ENCODE measurements at places on chromosomes 16 and 17. TPM values are rescaled to one million over a fixed set of nuclear protein-coding genes. Genes with fewer than 3 reads are reported as not detected.

The SNAI3 gene
- total RNA-seq = 14.0 TPM

DNA sequence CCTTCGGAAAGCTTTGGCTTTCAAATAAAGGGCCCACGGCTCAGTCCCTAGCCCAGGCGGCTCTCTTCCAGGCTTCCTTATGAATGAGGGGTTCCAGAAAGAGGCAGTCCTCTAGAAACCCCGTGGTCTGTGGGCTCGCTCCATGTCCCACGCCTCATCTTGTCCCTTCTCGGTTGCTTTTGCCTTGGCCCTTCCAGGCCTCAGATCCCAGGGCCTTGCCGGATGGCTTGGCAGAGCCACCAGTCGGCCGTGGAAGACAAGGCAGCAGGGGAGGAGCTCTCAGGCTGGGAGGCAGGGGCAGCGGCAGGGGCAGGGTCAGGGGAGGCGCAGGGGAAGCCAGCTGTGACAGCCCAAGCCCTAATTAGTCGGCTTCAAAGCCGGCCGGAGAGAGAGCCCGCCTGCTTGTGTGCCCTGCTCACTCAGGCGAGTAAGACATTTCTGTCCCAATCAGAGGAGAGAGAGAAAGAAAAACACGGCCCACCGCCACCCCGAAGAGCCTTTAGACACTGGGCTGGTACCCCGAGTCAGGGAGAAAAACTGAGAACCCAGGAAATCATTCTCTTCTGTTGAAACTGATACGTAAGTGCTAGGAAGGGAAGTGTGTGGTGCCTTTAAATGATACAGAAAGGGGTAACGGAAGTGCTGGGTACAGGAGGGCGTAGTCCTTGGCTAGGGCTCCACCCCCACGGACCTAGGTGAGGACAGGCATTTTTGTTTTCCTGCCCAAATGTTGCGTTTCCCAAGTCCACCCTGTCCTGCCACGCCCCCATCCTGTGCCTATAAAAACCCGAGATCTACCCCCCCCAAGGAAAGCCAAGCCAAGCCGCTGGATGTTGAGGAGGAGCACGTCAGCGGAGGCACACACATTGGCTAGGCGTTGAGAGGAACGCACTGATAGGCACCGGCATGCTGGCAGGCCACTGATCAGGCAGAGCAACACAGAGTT, 27.8 kb upstream of the MEIOC start:
- H3K27me3 ChIP-seq = no peaks in the 10 kb centered on the region
- no peaks in the 10 kb centered on the region for H3K4me1 ChIP-seq
- H3K36me3 ChIP-seq = no peaks in the 10 kb centered on the region
- no peak overlapping the region for H3K27ac ChIP-seq
- no peak overlapping the region for H3K4me3 ChIP-seq

GRCh38 chr17:41909088-41909487, 9.7 kb downstream of the ACLY start:
- H3K4me1 ChIP-seq = peaks cover 6% of the 10 kb centered on the region
- H3K4me3 ChIP-seq = no peak overlapping the region
- H3K27ac ChIP-seq = no peak overlapping the region
- peaks cover 91% of the 10 kb centered on the region for H3K36me3 ChIP-seq
- no peaks in the 10 kb centered on the region for H3K27me3 ChIP-seq

DNA sequence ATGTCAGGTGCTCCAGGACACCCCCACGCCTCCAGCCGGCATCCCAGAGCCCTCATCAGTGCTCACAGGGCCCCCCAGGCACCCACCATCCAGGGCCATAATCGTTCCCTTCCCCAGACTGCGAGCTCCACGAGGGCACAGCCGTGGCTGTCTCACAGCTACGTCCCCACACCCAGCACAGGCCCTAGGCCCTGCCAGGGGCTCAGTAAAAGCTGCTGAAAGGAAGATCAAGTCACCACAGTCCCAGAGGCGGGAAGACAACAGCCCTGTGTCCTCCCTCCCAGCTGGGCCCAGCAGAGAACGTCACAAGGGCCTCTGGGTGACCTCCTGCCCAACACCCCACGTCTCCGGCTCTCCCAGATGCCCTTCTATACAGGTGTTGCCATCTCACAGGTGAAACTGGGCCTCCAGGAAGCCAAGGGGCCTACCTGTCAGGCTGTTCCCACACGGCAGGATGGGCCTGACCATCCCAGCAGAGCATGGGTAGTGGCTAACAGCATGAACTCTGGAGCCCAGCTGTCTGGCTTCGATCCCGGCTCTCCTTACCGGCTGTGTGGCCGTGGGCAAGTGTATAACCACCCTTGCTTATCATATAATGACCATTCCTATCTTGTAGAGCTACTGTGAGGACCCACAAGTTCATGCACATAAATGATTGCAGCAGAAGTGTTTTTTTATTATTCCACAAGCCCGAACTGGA, 17.9 kb downstream of the ARL2BP start:
- H3K4me1 ChIP-seq = peaks cover 37% of the 10 kb centered on the region
- no peaks in the 10 kb centered on the region for H3K27me3 ChIP-seq
- H3K36me3 ChIP-seq = no peaks in the 10 kb centered on the region
- no peak overlapping the region for H3K4me3 ChIP-seq
- DNase-seq = no peak
- no peak overlapping the region for H3K27ac ChIP-seq

- no peaks in the 10 kb centered on the region for H3K36me3 ChIP-seq
- H3K27me3 ChIP-seq = no peaks in the 10 kb centered on the region
These were observed 2.3 kb upstream of the SSTR5 start for GRCh38 chr16:1070084-1070863.

The SLFN12L gene
- total RNA-seq = 78.8 TPM

GRCh38 chr16:3281222-3281820, 2.0 kb upstream of the ZNF263 start:
- no peaks in the 10 kb centered on the region for H3K27me3 ChIP-seq
- H3K4me1 ChIP-seq = peaks cover 27% of the 10 kb centered on the region
- H3K36me3 ChIP-seq = peaks cover 12% of the 10 kb centered on the region
- no peak for DNase-seq
- H3K4me3 ChIP-seq = no peak overlapping the region

DNA sequence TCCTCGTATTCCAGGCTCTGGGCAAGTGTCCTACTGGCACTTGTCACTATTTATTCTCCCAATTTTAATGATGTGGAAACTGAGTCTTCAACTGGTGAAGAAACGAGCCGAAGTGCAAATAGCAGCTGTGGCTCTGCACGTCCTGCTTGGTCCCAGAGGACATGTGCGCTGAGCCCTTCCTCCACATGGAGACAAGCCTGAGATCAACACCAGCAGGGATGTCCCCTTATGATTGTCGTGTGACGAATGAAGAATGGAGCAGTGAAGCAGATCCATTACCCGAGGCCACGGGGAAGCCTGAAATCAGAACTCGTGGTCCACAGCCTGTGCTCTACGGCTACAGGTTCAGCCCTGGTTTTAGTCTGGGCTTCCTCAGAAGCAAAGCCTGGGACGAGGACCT, 61.0 kb downstream of the FOXL1 start:
- no peaks in the 10 kb centered on the region for H3K4me1 ChIP-seq
- DNase-seq = no peak
- H3K27me3 ChIP-seq = no peaks in the 10 kb centered on the region

DNA sequence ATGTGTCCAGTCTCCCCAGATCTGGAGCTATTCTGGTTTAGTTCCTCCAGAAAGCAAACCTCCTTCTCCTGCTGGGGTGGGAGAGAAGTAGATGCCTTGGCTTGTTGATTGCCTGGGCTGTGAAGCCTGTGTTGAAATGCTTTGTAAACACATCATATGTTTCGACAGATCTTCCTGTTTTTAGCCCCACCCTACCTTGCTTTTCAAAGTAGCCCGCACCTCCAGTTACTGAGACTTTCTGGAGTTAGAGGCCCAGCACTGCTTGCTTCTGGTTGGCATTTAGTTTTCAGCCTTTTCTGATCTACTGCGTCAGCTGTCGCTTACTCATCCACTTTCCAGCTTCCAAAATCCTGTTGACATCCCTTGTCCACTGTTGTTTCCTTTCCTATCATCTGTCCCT, 17.9 kb upstream of the NDEL1 start:
- no peak overlapping the region for H3K27ac ChIP-seq
- H3K27me3 ChIP-seq = peaks cover 5% of the 10 kb centered on the region
- DNase-seq = no peak
- no peaks in the 10 kb centered on the region for H3K36me3 ChIP-seq
- peaks cover 12% of the 10 kb centered on the region for H3K4me1 ChIP-seq
- no peak overlapping the region for H3K4me3 ChIP-seq

DNA sequence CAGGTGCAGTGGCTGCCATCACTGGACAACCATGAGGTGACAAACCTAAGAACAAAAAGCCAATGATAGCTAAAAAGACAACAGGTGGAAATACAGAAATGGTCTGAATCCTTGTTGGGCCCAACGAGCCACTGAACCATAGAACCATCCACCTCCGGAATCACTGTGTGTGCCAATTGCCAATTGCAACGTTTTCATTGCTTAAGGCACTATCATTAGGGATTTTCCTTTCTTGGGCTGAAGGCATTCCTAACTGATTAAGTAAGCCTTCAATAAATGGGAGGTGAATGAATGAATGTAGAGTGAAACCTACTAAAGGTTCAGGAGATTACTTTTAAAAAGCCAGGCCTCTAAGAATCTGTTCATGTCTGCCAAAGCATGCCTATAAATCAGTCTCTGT, 3.6 kb downstream of the USP31 start:
- no peak for DNase-seq
- H3K36me3 ChIP-seq = no peaks in the 10 kb centered on the region
- no peak overlapping the region for H3K4me3 ChIP-seq
- peaks cover 16% of the 10 kb centered on the region for H3K4me1 ChIP-seq
- no peaks in the 10 kb centered on the region for H3K27me3 ChIP-seq

The IL21R gene
- total RNA-seq = 28.3 TPM

The MYH8 gene
- total RNA-seq = not detected

DNA sequence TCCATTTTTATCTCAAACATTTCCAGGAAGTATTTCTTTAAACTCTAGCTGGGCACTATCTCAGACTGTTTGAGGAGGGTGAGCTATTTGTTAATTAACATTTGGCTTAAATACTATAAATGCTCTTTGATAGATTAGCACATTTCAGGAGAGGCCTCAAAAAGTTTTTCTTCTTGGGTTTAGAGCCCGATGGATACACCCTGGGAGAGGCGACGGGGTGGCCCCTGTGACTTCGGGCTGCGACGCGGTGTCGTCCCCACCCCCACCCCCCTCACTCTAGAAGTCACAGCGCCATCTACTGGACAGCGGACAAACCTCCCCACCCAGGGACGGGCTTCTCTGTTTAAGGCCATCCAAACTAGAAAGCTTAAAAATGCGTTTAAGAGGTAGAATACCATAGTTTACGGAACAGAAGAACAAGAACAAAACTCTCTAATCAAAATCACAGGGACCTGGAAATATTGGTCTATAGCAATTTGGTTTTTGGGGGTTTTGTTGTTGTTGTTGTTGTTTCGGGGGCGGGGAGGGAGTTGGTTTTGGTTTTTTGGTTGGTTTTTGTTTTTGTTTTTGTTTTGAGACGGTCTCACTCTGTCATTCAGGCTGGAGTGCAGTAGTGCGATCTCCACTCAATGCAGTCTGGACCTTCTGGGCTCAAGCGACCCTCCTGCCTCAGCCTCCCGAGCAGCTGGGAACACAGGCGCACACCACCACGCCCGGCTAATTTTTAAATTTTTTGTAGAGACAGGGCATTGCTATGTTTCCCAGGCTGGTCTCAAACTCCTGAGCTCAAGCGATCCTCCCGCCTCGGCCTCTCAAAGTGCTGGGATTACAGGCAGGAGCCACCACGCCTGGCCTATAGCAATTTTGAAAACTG, 254.4 kb downstream of the C16orf95 start:
- no peak overlapping the region for H3K4me3 ChIP-seq
- H3K27me3 ChIP-seq = peaks cover 4% of the 10 kb centered on the region
- H3K27ac ChIP-seq = no peak overlapping the region
- H3K4me1 ChIP-seq = no peaks in the 10 kb centered on the region
- no peak for DNase-seq

The ITGB3 gene
- not detected for total RNA-seq

The KCTD19 gene
- total RNA-seq = not detected

- H3K4me3 ChIP-seq = no peak overlapping the region
- no peaks in the 10 kb centered on the region for H3K4me1 ChIP-seq
- no peak for DNase-seq
- H3K36me3 ChIP-seq = no peaks in the 10 kb centered on the region
- H3K27ac ChIP-seq = no peak overlapping the region
These were observed 298.2 kb upstream of the C16orf82 start for GRCh38 chr16:26768385-26769010.

The CCL7 gene
- total RNA-seq = not detected

The LRRC37B gene
- 68.5 TPM for total RNA-seq

DNA sequence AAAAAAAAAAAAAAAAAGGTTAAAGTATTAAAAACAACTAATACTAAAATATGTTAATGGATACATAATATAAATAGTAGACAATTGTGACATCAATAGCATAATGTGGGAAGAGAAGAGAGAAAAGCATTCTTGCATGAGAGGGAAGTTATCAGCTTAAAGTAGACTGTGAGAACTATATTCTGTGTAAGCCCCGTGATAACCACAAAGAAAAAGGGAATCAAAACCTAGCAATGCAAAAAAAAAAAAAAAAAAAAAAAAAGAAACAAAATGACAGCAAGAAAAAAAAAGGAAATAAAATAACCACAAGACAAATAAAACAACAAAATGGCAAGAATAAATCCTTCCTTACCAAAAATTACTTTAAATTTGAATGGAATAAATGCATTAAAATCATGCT, 39.8 kb upstream of the MYLK3 start:
- peaks cover 8% of the 10 kb centered on the region for H3K4me1 ChIP-seq
- H3K27me3 ChIP-seq = no peaks in the 10 kb centered on the region
- H3K36me3 ChIP-seq = no peaks in the 10 kb centered on the region
- no peak overlapping the region for H3K4me3 ChIP-seq

The NPIPB2 gene
- total RNA-seq = 16.0 TPM

- no peak for DNase-seq
- H3K4me1 ChIP-seq = no peaks in the 10 kb centered on the region
- H3K27ac ChIP-seq = no peak overlapping the region
- no peaks in the 10 kb centered on the region for H3K36me3 ChIP-seq
- H3K27me3 ChIP-seq = no peaks in the 10 kb centered on the region
- H3K4me3 ChIP-seq = no peak overlapping the region
These were observed 364.6 kb downstream of the GRIN2A start for GRCh38 chr16:9817586-9817985.

The AOC3 gene
- total RNA-seq = 0.58 TPM

The FBXL20 gene
- total RNA-seq = 35.3 TPM

DNA sequence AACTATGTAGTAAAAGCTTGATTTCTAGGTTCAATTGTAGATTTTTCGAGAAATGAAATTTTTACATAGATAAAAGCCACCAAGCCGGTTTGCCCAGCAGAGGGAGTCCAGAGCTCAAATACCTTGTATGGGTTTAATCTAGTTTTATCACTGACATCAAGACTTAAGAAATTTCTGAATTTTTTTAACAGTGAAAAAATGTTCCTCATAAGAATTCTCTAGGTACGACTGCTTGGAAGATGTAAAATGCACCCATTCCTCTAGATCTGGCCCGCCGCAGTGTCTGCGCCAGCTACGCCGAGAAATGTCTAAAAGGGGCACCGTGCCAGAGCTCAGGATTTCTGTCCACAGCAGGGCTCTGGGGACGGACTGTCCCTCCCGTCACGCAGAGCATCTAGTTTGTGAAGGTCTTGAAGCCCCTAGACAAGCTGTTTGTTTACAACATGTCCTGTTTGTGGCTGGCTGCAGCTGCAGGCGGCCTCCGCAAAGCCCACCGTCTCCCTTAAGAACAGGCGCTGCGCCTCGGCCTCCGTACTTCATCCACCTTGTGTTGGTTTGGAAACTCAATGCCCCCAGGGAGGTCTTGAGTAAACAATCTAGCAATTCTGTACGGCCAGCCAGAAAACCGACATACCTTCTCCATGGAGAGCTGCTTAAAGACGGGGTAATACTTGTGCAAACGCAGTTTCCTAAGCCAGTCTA, 24.8 kb downstream of the MAP1LC3B start:
- no peak overlapping the region for H3K27ac ChIP-seq
- no peaks in the 10 kb centered on the region for H3K4me1 ChIP-seq
- H3K36me3 ChIP-seq = peaks cover 32% of the 10 kb centered on the region
- H3K4me3 ChIP-seq = no peak overlapping the region

- H3K27me3 ChIP-seq = no peaks in the 10 kb centered on the region
- no peak for DNase-seq
- H3K4me1 ChIP-seq = no peaks in the 10 kb centered on the region
- H3K36me3 ChIP-seq = no peaks in the 10 kb centered on the region
- no peak overlapping the region for H3K27ac ChIP-seq
- H3K4me3 ChIP-seq = no peak overlapping the region
These were observed 11.3 kb upstream of the TUBG2 start for GRCh38 chr17:42647778-42648177.

All from CD4-positive, alpha-beta memory T cell (primary cell).